Stimulated activated CD4-positive, alpha-beta T cell treated with anti-CD3 and anti-CD28 coated beads, Interleukin-15, amount 100 ng/mL, for 1 hour (primary cell): ENCODE measurements at places on chromosomes 13 and 19.

GRCh38 chr13:113359571-113359970 lies 4.4 kb downstream of the GRTP1 start:
- DNase-seq: no peak

DNA sequence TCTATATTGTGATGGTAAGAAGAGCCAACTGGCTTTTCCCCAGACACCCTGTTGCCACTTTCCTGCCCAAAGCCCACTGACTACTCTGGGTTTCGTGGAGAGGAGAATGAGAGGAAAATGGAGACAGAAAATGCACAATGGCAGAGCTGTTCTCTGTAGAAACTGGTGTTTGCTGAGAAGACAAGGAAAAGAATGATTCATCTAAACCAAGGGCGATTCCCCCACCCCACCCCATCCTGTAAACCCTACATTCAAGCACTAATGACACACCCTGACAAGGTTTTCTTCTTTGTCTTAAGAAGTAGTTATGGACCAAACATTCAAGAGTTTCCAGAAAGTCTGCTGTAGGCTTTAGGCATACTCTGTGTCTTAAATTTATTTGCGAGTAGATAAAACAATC lies 68.8 kb downstream of the DOCK9 start:
- no peak for DNase-seq

DNA sequence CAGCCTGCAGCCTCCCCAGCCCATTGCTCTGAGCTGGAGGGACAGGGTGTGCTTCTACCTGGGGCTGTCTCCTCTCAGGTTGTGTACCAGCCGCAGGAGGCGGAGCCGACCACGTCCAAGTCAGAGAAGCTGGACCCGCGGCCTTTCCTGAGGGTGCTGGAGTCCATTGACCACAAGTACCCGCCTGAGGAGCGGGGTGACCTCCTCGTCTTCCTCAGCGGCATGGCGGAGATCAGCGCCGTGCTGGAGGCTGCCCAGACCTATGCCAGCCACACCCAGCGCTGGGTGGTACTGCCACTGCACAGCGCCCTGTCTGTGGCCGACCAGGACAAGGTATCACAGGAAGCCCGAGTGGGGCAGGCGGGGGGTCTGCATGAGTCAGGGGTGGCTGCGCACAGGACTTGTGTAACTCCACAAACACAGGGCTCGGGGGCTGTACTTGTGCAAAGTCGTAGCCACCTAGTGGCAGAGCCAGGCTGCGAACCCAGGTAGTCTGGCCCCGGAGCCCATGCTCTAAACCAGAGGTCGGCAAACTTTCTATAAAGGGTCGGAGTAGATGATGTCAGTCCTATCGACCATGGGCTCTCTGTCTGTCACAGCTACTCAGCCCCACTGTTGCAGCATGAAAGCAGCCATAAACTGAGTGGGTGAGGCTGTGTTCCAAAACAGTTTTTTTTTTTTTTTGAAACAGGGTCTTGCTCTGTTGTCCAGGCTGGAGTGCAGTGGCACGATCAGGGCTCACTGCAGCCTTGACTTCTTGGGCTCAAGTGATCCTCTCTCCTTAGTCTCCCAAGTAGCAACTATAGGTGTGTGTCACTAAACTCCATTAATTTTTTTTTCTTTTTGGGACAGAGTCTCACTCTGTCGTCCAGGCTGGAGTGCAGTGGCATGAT lies 8.9 kb downstream of the DHX34 start:
- DNase-seq: no peak

- no peak for DNase-seq
Observed at GRCh38 chr13:112246731-112247470, 129.3 kb upstream of the SPACA7 start.

- no peak for DNase-seq
Observed at GRCh38 chr13:92313382-92313781, 913.2 kb upstream of the GPC6 start.

- DNase-seq: no peak
Observed at GRCh38 chr13:111958612-111959395, 108.1 kb upstream of the SOX1 start.

- no peak for DNase-seq
Observed at GRCh38 chr13:99352351-99353245, 45.4 kb upstream of the GPR183 start.

GRCh38 chr19:12867120-12868099 lies 13.8 kb downstream of the DNASE2 start:
- peak; percentile 37 for DNase-seq

DNA sequence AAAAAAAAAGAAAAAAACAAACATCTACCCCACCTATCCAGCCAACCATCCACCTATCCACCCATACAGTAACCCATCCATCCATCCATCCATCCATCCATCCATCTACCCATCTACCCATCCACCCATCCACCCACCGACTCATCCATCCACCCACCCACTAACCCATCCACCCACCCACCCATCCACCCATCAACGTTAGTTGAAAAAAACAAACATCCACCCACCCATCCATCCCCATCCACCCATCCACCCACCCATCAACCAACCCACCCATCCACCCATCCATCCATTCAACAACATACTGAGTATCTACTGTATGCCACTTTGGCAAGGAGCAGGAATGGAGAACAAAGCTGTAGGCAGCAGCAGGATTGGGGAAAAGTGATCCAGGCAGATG lies 6.1 kb upstream of the AP3D1 start:
- DNase-seq: no peak

DNA sequence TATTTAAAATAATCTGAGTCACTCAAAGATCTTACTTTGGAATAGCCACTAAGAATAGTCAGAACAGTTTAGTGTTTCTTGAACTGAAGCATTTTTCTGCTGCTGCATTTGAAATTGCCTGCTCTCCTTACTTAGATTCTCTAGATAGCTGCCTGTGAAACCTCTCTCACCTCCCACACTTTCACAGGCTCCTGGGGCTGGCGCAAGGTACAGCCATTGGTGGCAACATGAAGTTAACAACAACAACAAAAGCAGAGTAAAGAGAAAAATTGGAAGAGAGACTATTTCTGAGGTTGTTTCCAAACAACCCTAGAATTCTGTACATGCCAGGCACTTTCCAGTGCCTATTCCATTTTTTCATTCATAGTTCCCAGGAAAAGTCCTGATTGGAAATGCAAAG lies 25.3 kb downstream of the SLITRK5 start:
- DNase-seq: no peak

DNA sequence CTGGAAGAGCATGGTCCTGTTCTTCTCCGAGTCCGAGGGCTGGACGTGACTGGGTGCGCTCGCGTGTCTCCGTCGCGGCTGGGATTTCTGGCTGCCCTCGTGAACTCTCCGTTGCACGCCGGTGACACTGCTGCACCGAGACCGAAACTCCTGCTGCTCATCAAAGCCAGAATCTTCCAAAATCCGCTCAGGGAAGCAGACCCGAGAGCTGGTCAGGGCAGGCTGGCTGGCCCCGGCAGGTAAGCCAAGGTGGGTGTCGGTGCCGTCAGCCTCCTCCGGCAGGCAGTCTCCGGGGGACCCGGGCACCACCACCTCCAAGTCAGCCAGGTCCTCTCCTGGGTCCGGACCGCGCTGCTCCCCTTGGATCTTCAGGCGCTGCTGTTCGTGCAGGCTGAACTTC lies 119.9 kb downstream of the TBC1D4 start:
- DNase-seq: no peak

DNA sequence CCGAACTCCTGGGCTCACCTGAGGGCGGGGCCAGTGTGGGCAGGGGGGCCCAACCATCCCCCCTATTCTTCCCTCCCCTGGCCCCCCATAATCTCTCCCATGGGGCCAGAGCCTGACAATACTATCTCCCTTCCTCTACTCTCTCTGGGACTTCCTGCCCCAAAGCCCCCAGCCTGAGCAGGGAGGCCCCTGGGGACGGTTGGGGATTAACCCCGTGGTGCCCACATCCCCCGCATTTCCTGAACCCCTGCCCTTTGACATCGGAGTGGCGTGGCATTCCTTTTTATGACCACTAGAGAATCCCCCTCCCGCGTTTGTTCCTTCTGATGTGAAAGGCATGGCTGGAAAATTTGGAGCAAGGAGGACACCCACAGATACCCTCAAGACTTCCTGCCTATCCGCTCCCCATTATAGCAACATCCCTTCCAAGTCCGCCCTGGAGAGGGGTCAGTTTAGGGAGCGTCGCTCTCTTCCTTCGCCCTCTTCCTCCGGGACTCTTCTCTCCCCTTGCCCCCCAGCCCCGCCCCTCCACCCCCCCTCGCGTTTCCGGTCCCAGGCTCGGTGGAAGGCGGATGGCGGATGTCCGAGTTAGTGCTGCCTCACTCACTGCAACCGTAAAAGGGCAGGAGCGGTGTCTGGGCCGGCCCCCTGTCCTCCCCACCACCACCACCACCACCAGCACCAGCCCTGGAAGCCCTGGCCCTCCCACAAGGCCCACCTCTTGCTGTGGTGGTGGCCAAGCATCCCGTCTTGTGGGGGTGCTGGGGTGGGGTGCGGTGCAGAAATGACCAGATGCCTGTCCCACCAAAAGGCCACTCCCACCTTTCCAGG lies 1.8 kb downstream of the VASP start:
- no peak for DNase-seq

- no peak for DNase-seq
Observed at GRCh38 chr19:55487924-55488687, at the start of gene SSC5D. Gene SSC5D (plus strand): TSS chr19:55488436. CDS start chr19:55488590, 154 bp downstream.

- DNase-seq: no peak
Observed at GRCh38 chr19:13025819-13026456, 30.7 kb downstream of the NFIX start.

DNA sequence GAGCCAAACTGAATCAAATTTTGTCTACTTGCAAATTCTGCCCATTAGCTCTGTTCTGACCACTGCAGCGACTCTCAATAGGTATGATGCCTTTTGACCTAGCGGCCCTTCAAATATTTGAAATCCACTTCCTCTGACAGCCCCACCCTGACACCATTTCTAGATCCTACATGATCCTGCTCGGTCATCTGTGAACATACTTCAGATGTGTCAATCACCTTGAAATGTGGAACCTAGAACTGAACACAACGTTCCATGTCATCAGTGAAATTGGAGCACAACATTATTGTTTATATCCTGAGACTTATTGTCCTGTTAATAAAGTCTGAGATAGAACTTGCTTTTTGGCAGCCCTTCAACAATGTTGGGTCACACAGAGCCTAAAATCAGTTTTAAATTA lies 98.2 kb downstream of the UBL3 start:
- DNase-seq: no peak

- DNase-seq: no peak
Observed at GRCh38 chr13:23618341-23618740, 48.1 kb downstream of the TNFRSF19 start.

- peak; percentile 61 for DNase-seq
Observed at GRCh38 chr19:39401549-39402345, 4.9 kb upstream of the ZFP36 start.

- DNase-seq: no peak
Observed at GRCh38 chr13:74229242-74229641, 95.0 kb upstream of the KLF12 start.

DNA sequence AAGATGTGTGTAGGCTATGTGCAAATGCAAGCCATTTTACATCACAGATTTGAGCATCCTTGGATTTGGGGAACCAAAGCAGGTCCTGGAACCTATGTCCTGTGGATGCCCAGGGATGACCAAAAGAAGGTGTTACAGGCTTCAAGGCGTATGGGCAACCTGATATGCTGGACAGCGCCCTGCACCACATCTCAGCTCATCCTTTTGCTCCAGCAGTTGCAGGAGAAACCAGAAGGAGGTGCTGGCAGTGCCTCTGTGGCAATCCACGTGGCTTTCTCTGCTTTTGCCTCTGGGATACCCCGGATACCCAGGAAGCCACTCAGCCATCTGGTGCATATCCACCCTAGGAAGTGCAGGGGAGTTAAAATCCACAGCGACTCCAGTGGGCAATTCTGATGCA lies 110.3 kb upstream of the VSTM2B start:
- DNase-seq: no peak

DNA sequence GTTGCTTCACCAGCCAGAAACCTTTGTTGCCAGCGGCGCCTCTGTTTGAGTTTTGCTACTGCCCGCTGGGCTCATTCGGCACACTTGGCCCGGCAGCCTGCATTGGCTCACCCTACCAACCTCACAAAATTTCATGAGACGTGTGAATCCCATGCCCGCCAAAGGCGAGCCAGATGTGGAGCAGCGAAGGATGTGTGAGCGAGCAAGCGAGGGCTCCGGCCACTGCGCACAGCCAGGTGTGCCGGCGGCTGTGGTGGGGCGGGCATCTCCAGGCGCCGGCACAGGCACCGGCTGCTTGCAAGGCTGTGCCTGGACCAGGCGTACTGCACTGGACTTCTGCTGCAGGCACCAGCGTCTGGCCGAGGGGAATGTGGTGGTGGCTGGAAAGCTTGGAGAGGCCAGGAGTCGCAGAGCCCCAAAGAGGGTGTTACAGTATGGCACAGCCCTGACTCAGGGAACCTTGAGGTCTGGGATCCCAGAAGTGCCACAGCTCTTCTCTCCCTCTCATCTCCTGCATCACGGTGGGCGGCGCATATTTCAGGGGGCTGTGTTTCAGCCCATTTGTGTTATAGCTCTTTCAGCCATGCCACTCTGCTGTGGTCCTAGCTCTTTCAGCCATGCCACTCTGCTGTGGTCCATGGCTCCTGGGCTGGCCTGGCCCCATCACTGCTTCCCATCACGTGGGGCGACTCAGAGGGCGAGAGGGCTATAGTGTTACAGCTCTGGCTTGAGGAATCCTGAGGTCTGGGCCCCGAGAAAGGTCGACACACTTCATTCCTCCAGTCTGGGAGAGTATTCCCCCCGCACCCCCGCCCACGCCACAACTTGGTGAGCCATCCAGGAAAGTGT lies 592.0 kb upstream of the SLITRK5 start:
- DNase-seq: no peak

DNA sequence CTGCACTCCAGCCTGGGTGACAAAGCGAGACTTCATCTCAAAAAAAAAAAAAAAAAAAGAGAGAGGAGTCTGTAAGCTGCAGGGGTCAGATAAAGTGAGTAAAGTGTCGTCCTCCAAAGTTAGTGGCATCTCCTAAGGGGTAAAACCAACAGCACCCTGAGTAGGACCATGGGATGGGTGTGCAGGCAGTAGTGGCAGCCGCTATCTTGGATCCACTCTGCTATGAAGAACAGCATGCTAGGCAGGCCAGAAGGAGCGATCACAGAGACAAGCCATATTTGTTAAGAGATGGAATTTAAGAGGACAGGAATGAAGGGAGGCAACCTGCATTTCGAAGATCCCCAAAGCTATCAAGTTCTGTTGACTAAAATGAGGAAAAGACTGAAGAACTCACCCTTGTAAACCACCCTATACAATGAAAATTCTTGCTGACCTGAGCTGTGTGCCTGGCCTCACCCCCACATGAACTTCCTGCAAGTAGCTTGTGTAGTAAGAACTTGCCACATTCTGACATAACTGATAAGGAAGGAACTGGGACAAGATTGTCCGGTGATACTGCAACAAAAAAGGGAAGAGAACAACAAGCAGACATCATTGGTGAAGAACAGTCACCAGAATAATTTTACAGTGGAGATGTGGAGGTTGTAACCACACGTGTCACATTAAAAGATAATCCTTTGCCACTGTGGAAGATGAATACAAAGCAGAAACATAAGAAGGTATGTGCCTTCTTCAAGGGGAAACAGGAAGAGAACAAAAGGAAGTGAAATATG lies 16.2 kb downstream of the DPY19L3 start:
- DNase-seq: no peak

DNA sequence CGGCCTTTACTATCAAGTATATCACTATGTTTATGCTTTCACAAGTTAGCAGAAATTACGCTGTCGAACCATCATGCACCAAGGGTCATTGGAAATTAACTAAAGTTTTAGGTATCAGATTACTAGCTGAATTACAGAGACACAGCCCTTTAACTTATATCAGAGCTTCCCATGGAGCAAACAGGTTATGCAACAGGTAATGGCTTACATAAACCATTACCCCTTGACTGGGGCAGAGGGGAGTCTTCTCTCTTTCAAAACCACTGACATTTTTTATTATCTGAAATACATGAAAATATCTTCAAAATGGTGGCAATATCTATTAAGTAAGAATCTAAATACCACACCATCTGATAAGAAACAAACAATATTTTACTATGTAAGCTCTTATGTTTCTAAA lies 1692.9 kb upstream of the SLC10A2 start:
- no peak for DNase-seq
